ENCODE measurements at places on chromosomes 7 and 10.

- DNase-seq, result no peak
Observed at GRCh38 chr10:22152403-22152802, 65.4 kb downstream of the EBLN1 start.

DNA sequence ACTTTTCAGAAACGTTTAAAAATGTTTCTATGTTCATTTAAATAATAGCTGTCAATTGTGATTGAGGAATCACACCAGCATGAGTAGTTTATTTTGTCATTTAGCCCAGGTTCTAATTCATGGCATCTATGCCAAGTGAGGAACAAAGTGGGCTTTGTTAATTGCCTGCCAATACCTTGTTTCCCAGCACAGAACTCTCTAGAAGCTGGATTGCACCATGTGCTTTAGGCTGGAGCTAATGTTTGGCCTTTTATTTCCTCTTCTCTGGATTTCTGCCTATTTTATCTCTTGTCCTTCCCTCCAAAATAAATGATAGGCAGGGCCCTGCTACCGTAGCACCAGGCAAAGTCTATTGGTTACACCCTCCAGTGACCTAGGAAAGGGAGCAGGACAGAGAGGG lies 109.9 kb upstream of the ITGB1 start:
- DNase-seq, result no peak

DNA sequence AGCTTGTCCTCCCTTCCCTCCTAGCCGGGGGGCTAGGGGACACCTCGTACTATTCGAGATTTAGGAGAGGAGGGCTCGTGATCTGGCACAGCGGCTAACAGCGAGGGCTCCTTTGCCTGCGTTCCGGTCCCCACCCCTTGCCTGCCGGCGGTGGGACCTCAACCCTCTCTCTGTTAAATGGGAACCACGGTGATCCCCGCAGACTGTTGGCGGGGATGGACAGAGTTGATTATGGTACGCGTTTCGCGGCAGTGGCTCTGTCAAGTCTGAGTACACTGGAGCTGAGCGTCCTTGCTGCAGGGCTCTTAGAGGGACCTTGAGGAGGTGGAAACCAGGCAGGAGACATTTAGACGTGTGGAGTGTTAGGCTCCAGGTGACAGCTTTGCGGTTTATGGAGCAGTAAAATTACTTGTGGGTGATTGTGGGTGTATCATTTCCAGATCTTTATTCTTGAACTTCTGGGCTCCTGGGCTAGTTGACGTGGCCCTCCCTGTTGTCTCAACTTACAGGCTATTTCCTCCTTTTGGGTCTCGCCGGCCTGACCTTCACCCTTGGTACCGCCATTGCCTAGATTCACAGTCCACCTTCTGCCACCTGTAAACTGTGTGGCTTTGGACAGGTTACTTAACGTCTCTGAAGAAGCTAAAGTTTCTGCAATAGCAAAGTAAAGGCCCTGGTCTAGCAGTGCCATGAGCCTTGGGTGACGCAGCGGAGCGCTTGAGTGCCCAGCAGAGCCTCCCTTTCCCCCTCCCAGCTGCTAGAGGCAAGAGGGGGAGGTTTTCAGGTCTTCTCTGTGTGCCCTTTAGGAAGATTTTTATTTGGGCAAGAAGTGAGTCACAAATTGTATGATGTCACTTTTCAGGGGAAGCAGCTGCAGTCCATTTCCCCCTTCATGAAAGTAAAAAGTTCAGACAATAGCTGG lies 739 bp downstream of the CASP7 start:
- peak; percentile 18 for DNase-seq

- DNase-seq, result no peak
Observed at GRCh38 chr10:124656113-124656490, 88.1 kb downstream of the FAM53B start.

DNA sequence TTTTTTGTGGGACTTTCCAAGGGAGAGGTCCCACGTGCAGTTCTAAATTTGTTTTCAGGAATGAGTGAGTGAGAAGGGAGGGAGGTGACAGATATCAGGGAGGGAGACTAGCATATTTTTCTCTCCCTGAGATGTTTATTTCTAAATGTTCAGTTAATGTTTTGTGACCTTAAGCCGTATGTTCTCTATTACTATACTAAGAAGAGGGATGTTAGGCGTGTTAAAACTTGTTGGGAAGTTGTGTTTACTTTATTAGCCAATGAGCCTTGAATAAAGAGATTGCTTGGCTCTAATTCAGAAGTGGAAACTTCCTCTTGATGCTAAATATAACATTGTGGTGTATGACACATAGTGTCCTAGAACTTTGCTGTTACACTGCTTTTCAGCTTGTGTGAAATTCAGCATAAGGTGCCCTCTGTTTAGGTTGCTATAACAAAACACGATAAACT lies 37.3 kb downstream of the DNAH11 start:
- DNase-seq, result peak; percentile 13

DNA sequence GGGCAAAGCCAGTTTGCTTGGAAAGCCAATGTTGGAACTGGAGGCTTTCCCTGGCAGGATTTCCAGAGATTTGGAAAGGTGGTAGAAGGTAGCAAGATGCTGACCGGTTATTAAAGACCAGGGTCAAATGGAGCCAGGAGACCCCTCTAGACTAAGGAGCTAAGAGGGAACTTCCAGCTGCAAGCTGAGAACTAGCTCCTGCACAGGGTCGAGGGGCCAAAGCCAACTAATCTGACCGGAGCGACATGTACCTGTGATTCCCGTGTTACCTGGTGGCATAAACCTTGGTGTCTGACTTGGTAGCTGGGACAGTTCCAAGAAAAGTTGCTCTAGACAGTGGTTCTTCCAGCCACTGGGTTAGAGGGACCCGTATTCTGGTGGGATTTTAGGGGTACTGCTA lies 41.8 kb downstream of the SPDYE5 start:
- DNase-seq, result no peak

GRCh38 chr10:117373823-117374505 lies 1.3 kb downstream of the PDZD8 start:
- DNase-seq, result peak; percentile 8

DNA sequence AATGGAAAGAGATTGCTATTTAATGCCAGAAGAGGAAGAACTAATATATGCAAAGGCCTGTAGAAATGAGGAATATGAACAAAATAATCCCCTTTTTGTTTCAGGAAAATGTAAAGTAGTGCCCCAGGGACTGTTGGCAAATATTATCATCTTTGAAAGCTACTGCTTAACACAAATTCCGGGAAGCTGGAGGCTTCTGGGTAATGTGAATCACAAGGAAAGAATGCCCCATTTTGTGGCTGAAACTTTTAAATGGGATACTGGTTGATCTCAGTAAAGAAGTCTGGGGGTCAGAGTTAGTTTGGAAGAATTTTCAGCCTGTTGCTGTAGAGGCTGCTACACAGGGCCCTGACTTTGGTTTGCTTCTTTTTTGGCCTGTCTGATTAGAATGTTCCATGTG lies 141.0 kb downstream of the PTEN start:
- DNase-seq, result no peak

- no peak for DNase-seq
Observed at GRCh38 chr7:148727501-148728278, 29.0 kb downstream of the CUL1 start.

DNA sequence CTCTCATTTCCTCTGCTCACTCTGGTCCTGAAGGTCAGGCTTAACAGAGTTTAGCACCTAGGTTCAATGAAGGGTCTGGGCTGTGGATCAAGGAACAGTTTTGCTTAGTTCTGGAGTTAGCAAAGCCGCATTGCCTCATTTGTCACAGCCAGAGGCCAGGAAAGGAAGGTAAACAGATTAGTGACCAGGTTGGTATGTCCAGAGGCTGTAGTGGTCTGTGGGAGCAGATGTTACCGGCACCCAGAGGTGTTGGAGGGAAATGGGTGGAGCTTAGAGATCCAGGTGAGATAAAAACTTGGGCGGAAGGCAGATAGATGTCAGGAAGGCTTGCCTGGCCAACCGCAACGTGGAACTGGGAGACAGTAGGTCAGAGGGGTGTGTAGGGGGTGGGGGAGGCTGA lies 36.6 kb upstream of the ZMIZ2 start:
- DNase-seq, result no peak

DNA sequence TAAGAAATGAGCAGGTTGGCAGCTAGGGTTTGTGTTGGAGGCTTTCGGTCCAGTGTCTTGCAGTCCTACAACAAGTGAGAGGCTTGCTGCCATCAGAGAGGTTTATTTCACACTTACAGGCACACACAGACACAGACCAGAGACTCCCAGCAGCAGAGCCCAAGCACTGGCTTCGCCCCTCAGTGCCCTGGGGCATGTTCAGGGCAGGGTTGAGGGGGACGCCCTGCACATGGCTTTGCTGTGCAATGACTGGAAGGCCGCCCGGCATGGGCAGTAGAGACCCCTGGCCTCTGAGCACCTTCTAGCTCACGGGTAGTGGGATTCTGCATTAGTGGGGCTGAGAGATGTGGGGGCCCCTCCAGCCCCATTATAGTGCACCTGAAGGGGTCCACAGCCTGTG lies 3.8 kb downstream of the SPRN start:
- DNase-seq, result no peak

- no peak for DNase-seq
Observed at GRCh38 chr10:126170371-126170770, 217.9 kb downstream of the ADAM12 start.

- no peak for DNase-seq
Observed at GRCh38 chr10:90592638-90593302, 265.1 kb downstream of the HTR7 start.

DNA sequence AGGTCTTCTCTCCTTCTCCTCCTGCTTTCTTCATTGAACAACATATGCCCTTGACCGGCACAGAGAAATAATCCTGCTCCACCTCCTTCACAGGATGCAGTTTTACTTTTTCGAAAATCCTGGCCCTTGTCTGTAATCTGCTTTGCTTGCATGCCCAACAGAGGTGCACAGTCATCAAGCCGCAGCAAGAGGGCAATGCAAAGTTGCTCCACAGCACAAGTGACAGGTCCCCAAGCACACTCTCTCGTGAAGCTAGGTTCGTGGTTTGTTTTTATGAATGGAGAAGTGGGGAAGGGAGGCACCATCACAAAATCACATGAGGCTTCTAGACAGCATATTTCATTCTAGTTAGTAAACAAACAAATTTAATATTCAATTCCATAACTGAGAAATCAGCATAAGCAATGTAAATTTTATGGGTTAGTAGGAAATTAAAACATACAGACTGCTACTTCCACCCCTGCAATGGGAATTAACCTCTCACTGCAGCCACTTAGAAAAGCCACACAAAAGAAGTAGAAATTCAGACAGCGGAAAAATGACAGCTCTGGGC lies 178.8 kb downstream of the TPK1 start:
- no peak for DNase-seq

DNA sequence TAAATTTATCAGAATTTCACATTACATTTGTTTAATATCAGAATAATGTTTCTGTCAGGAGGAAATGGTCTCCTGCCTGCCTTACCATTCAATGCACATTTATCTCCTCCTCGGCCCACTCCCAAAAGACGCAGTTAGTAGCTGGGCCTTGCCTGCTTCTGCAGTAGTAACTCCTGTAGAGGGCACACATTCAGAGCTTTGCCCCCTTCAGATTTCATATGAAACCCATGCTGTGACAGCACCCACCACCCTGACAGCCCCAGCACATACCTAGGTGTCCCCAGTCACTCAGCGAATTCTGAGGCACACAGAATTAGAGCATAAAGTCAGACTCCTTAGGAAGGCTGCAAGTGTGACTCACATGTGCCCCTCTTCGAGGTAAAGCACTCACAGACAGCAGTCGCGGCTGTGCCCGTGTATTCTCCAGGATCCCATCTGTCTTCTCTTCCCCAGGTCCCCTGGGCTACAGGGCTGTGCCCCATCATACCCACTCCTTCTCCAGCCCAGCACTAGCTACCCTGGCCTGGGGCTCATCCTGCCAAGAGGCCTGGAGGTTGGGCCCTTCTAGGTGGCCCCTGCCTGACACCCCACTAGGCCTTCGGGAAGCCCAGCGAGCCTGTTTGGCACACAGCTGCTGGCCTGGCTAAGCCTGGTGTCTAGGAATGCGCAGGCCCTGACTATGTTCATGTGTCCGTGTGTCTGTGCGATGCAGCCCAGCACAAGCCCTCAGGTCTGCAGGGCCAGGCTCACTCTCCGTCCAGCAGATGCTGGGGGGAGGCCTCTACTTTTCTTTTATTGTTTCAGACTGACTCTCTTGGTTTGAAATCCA lies 4.7 kb upstream of the DEPP1 start:
- DNase-seq, result no peak

- no peak for DNase-seq
Observed at GRCh38 chr7:77450054-77450453, 33.9 kb upstream of the GSAP start.

DNA sequence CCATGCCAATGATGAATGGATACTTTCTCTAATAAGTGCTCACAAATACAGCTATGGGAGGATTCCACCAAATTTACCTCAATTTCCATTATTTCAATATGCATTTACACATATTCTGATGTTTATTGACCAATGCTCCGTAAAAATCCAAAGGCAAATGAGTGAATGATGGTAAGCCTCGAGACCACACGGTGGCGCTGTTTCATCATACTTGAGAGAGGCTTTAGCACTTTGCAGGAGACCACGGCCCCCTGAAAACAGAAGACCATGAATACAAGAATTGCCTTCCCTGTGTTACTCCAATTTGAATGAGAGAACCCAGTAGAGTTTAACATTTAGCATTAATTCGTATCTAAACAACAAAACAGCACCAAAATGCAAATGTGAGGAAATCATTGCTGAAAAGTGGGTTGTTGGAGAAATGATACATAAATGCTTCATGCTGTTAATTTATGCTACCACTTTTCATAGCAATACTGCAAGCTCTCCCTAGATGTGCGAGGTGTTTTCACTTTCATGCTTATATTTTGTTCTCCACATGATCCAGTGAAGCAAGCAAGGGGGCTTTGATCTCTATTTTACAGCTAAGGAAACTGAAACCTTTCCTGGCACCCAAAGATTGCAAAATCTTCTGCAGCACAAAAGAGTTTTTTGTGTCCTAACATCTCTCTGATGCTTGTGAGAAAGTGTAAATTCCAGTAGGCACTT lies 35.4 kb downstream of the TRIL start:
- peak; percentile 77 for DNase-seq

DNA sequence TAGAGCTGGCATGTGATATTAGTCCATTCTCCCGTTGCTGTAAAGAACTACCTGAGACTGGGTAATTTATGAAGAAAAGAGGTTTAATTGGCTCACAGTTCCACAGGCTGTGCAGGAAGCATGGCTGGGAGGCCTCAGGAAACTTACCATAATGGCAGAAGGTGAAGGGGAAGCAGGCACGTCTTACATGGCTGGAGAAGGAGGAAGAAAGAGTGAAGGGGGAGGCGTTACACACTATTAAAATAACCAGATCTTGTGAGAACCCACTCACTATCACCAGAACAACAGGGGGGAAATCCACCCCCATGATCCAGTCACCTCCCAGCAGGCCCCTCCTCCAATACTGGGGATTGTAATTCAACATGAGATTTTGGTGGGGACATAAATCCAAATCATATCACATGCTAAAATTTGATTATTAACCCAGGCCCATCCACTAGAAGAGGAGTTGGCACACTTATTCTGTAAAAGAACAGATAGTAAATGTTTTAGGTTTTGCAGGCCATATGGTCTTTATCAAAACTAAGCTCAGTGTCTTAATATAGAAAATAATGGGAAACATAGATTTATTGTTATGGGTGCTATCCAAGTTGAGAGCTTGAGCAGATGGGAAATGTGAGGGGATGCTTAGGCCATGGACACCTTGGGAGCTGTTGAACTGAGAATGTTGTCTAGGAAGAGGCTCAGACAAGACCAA lies 18.6 kb upstream of the HK1 start:
- no peak for DNase-seq

- DNase-seq, result no peak
Observed at GRCh38 chr10:85673270-85673669, 693.3 kb downstream of the GRID1 start.
